ENCODE measurements at places on chromosomes 3 and 15. TPM values are rescaled to one million over a fixed set of nuclear protein-coding genes. Genes with fewer than 3 reads are reported as not detected.

Gene IL20RB
- 0.89 TPM for total RNA-seq

Gene SV2B
- 1.2 TPM for total RNA-seq

Gene CCR4
- 0.16 TPM for total RNA-seq

GRCh38 chr3:195546130-195546560 lies 3.0 kb upstream of the PPP1R2 start:
- DNase-seq = peak; percentile 57

- no peak for DNase-seq
These were observed 114.6 kb downstream of the CYP19A1 start for GRCh38 chr15:51223771-51224229.

DNA sequence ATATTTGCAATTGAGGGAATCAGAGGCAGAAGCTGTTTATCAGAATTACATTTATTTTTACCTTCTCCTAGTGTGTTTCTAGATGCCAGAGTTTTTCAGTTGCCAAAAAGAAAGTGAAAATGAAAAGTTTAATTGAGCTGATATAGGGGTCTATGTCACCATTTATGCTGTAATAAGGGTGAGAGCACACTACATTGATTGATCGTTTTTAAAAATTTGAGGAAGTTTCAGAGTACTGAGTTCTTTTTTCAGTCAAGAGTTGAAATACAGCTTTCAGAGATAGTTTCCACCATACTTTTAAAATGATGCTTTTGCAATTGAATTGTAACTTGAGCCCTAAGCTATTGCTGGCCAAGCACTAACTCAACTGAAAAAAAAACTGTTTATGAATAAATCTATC lies 326.9 kb downstream of the UNC13C start:
- DNase-seq = no peak

GRCh38 chr15:85760049-85760448 lies 34.7 kb downstream of the KLHL25 start:
- no peak for DNase-seq

GRCh38 chr3:42613462-42613861 lies 13.0 kb downstream of the NKTR start:
- DNase-seq = no peak

DNA sequence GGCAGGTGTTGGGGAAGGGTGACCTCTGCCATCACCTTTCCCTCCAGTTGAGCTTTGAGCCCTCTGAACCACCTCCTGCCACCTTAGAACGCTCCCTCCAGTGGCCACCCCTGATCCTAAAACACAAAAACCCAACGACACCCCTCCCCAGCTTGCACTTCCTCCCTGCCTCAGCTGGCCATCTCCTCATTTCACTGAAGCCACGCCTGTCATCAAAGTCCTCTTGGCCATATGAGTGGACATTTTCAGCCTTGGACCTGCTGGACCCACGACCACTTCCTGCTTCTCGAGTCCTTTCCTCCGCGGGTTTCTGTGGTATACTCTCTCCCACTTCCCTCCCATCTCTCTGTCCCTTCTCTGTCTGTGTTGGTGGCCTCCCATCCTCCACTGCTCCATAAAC lies 48.5 kb upstream of the NR2C2 start:
- DNase-seq = no peak

DNA sequence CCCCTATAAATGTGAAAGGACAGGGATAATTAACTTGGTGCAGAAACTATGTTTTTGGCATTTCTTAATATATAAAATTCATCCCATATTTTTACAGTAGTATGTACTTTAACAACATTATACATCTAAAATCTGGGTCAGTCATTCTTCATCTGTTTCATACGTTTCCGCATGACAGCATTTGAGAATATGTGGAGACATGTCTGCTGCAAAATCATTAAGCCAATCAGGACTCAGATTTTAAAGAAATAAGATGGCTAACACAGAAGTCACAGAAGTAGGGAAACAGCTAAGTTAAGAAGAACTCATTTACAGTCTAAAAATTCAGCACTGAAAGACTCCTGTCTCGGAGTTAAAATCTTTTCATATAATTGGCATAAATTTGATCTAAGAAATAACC lies 200.4 kb downstream of the TAFA4 start:
- DNase-seq = no peak

- peak; percentile 55 for DNase-seq
These were observed 95.0 kb downstream of the ATG7 start for GRCh38 chr3:11367143-11367693.
